ENCODE measurements at places on chromosomes 4 and X. TPM values are rescaled to one million over a fixed set of nuclear protein-coding genes. Genes with fewer than 3 reads are reported as not detected.

The ARX gene
- total RNA-seq = not detected

The APBB2 gene
- not detected for total RNA-seq

The NAAA gene
- 60.5 TPM for total RNA-seq

The SPACA5 gene
- total RNA-seq = not detected

The NR0B1 gene
- total RNA-seq = not detected

The DNASE1L1 gene
- total RNA-seq = 29.7 TPM

The XKRX gene
- 1.2 TPM for total RNA-seq

The MAGEA10 gene
- not detected for total RNA-seq

The ATXN3L gene
- not detected for total RNA-seq

The BCAP31 gene
- 99.9 TPM for total RNA-seq

GRCh38 chr4:26765515-26765914 lies 95.1 kb upstream of the STIM2 start:
- no peaks in the 10 kb centered on the region for H3K27me3 ChIP-seq
- no peaks in the 10 kb centered on the region for H3K4me1 ChIP-seq
- no peak for DNase-seq
- no peak overlapping the region for H3K4me3 ChIP-seq
- peaks cover 3% of the 10 kb centered on the region for H3K36me3 ChIP-seq

- no peaks in the 10 kb centered on the region for H3K27me3 ChIP-seq
- peak overlapping the region; percentile 57 for H3K4me3 ChIP-seq
Observed at GRCh38 chr4:78720994-78721677, 55.0 kb upstream of the BMP2K start.

GRCh38 chrX:475926-476723 lies 89.4 kb upstream of the PPP2R3B start:
- H3K36me3 ChIP-seq = no peaks in the 10 kb centered on the region
- no peaks in the 10 kb centered on the region for H3K27me3 ChIP-seq
- no peaks in the 10 kb centered on the region for H3K4me1 ChIP-seq
- no peak for DNase-seq
- no peak overlapping the region for H3K27ac ChIP-seq
- no peak overlapping the region for H3K4me3 ChIP-seq

DNA sequence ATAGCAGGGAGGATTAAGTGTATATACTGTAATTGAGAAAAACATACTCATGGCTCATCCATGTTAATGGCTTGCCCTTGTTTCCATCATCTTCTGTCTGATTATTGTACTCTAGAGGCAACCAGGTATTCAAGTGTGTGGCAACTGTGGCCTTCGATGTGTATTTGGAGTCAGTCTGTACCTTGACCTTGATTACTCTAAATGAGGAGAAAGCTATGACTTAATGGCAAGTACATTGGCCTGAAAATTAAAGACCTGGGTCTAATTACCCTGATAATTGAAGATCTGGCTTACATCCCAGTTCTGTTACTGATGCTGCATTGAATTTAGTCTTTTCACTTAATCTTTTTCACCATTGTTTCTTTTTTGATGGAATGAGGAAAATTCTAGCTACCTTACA lies 409.2 kb downstream of the CCSER1 start:
- H3K27me3 ChIP-seq = no peaks in the 10 kb centered on the region
- H3K36me3 ChIP-seq = no peaks in the 10 kb centered on the region
- H3K27ac ChIP-seq = no peak overlapping the region
- no peaks in the 10 kb centered on the region for H3K4me1 ChIP-seq

DNA sequence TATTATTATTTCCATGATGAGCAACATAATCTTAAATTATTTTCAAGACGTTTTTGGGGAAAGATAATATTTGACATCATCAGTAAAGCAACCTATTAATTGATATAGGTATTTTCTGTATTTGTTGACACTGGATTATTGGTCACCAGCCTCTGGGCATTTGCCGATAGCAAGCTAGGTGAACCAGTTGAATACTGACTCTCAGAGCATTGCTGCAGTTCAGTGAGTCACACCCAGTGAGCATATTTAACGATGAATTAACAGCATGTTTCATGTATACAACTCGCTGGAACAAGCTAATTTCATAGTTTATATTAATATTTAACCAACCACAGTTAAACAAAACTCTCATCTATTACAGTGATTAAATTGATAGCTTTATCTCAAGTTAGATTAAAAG lies 1006.0 kb upstream of the DIAPH2 start:
- DNase-seq = no peak
- H3K27ac ChIP-seq = no peak overlapping the region
- no peaks in the 10 kb centered on the region for H3K36me3 ChIP-seq

GRCh38 chr4:159547645-159548308 lies 444.9 kb downstream of the RAPGEF2 start:
- H3K4me3 ChIP-seq = no peak overlapping the region
- H3K4me1 ChIP-seq = no peaks in the 10 kb centered on the region
- no peak for DNase-seq
- no peak overlapping the region for H3K27ac ChIP-seq
- H3K27me3 ChIP-seq = no peaks in the 10 kb centered on the region
- no peaks in the 10 kb centered on the region for H3K36me3 ChIP-seq

DNA sequence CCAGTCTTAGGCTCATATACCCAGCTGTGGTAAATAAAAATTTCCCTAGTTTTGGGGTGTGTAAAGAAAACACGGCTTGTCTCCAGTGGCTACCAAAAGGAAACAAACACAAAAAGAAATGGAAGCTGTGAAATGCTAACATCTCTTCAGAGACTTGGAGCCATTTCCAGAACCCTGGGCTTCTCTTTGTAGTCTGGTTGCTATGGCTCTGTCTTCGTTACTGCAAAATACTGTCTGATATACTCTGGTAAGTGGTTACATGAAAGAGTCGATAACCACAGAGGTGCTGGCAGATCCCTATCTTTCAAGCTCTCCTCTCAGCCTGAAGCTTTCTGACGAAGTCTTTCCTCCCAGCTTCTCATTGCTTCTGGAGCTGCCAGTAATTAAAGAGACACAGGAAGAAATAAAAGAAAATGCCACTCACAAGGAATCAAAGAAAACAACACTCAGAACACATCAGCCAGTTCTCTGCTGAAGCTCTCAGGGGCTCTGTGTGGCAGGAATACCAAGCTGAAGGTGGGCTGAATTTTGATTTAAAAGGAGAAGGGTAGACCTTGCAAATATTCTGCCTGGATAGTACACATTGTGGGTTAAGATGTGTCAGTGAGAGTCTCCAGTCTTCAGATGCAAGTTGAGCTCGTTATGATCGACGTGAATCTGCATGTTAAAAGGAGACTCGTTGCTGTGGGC lies 107.6 kb upstream of the FAM9C start:
- no peaks in the 10 kb centered on the region for H3K36me3 ChIP-seq
- peak; percentile 60 for DNase-seq
- H3K4me1 ChIP-seq = peaks cover 13% of the 10 kb centered on the region
- peak overlapping the region; percentile 28 for H3K27ac ChIP-seq

DNA sequence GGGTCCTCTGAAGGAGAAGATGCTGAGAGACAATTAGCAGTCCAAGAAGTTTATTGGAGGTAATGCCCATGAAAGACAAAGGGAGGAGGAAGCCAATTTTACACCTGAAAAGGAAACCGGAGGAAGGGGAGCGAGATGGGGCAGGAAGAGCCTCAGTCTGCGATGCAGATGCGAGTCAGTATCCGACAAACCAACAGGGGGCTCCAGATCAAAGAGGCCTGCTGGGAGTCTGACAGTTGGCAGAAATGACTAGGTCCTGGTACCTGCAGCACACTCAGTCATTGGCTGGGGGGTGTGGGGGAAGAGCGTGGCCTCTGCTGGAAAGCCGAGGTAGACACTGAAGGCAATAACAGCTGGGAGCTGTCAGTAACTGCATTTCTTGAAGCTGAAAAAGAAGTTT lies 231.1 kb upstream of the CENPE start:
- H3K36me3 ChIP-seq = no peaks in the 10 kb centered on the region
- H3K4me3 ChIP-seq = no peak overlapping the region

- no peak for DNase-seq
- no peak overlapping the region for H3K27ac ChIP-seq
- H3K36me3 ChIP-seq = no peaks in the 10 kb centered on the region
Observed at GRCh38 chrX:54484666-54485065, 11.4 kb downstream of the FGD1 start.

DNA sequence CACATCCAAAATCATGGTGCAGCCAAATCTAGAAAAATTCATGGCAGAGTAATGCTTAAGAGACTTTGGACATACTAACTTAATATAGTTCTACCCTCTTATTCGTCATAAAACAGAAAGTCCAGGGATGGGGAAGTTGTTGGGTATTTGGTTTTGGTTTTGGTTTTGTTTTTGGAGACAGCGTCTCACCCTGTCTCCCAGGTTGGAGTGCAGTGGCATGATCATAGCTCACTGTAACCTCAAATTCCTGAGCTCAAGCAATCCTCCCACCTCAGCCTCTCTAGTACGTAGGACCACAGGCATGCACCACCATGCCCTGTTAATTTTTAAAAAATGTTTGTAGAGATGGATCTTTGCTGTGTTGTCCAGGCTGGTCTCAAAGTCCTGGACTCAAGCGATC lies 271.8 kb upstream of the TENM3 start:
- no peaks in the 10 kb centered on the region for H3K27me3 ChIP-seq
- no peaks in the 10 kb centered on the region for H3K4me1 ChIP-seq
- no peak for DNase-seq

- H3K4me3 ChIP-seq = no peak overlapping the region
- DNase-seq = no peak
- no peaks in the 10 kb centered on the region for H3K4me1 ChIP-seq
- H3K36me3 ChIP-seq = no peaks in the 10 kb centered on the region
Observed at GRCh38 chr4:92198711-92199110, 105.1 kb upstream of the GRID2 start.

GRCh38 chr4:103415801-103416200 lies 217.7 kb upstream of the CENPE start:
- H3K36me3 ChIP-seq = no peaks in the 10 kb centered on the region
- H3K4me3 ChIP-seq = no peak overlapping the region
- H3K4me1 ChIP-seq = no peaks in the 10 kb centered on the region
- no peak overlapping the region for H3K27ac ChIP-seq
- DNase-seq = no peak

- no peaks in the 10 kb centered on the region for H3K36me3 ChIP-seq
- no peak overlapping the region for H3K4me3 ChIP-seq
- no peaks in the 10 kb centered on the region for H3K4me1 ChIP-seq
Observed at GRCh38 chrX:74061879-74062278, 242.1 kb upstream of the ZCCHC13 start.

- H3K27me3 ChIP-seq = no peaks in the 10 kb centered on the region
- H3K27ac ChIP-seq = no peak overlapping the region
- DNase-seq = no peak
- no peak overlapping the region for H3K4me3 ChIP-seq
- no peaks in the 10 kb centered on the region for H3K4me1 ChIP-seq
Observed at GRCh38 chr4:76615999-76616398, 181.0 kb downstream of the SHROOM3 start.

DNA sequence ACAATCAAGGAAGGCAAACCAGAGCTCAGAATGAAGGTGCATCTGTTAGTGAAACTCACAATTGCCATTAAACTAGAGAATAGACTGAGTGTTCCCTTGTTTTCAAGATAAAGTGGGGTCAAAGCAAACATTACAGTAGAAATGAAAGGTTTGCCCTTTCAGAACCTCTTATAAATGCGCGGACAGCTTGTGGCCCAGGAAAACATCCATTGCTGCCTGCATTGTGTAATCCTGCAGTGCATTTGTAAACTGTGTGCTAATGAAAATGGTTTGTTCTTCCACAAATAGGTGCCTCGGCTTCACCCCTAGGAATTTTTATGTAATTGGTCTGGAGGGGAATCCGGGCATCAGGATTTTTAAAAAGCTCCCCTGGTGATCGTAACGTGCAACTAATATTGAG lies 62.8 kb downstream of the SNX25 start:
- peaks cover 6% of the 10 kb centered on the region for H3K36me3 ChIP-seq
- no peak overlapping the region for H3K4me3 ChIP-seq
- H3K27ac ChIP-seq = no peak overlapping the region

- DNase-seq = peak; percentile 77
- peak overlapping the region; percentile 86 for H3K27ac ChIP-seq
- no peaks in the 10 kb centered on the region for H3K36me3 ChIP-seq
- H3K4me3 ChIP-seq = peak overlapping the region; percentile 61
- H3K4me1 ChIP-seq = peaks cover 87% of the 10 kb centered on the region
- no peaks in the 10 kb centered on the region for H3K27me3 ChIP-seq
Observed at GRCh38 chrX:42943051-42943974, 165.3 kb upstream of the PPP1R2C start.

- no peaks in the 10 kb centered on the region for H3K36me3 ChIP-seq
- no peak overlapping the region for H3K4me3 ChIP-seq
- H3K27ac ChIP-seq = no peak overlapping the region
- peak; percentile 74 for DNase-seq
- no peaks in the 10 kb centered on the region for H3K27me3 ChIP-seq
Observed at GRCh38 chrX:65985922-65986588, 53.8 kb downstream of the VSIG4 start.

- no peak overlapping the region for H3K27ac ChIP-seq
- H3K4me3 ChIP-seq = no peak overlapping the region
- no peaks in the 10 kb centered on the region for H3K4me1 ChIP-seq
- H3K36me3 ChIP-seq = no peaks in the 10 kb centered on the region
Observed at GRCh38 chrX:153439977-153440376, 5.9 kb downstream of the TREX2 start.

DNA sequence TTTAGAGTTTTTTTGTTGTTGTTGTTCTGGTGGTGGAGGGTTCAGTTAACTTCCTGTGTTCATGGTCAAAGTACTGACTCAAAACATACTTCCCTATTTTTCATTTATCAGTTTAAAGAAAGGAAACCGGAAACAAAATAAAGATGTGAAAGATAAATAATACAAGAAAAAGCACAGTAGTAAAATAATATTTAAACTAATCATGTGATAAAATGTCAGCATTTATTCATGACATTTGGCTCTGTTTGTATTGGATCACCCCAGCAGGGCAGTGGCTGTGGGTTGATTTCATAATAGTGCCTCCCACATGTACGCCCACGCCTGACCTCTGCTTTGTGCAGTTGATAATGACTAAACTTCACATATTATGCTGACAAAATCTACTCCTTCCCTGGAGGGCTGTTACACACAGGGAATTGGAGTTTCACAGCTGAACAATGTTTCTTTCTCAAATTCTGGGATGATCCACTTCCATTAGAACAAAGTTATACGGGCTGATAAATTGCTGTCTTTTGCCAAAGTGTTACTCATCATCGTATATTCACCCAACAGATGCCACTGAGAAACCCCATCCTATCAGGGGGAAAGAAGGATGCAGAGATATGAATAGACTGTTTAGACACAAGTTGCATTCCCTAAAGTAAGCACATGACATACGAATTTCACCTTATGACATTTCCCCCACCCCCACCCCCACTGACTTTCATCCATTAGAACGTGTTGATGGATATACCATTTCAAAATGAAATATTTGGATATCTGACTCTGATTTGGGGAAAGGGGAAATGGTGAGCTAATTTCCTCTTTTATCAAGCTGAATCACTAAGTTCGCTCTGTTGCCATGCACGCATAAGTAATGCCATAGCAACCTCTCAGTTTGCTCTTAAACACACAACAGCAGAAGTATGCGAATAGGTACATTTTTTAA lies 48.3 kb downstream of the AMELX start:
- H3K27me3 ChIP-seq = no peaks in the 10 kb centered on the region
- H3K36me3 ChIP-seq = no peaks in the 10 kb centered on the region
- no peaks in the 10 kb centered on the region for H3K4me1 ChIP-seq
- H3K4me3 ChIP-seq = no peak overlapping the region

DNA sequence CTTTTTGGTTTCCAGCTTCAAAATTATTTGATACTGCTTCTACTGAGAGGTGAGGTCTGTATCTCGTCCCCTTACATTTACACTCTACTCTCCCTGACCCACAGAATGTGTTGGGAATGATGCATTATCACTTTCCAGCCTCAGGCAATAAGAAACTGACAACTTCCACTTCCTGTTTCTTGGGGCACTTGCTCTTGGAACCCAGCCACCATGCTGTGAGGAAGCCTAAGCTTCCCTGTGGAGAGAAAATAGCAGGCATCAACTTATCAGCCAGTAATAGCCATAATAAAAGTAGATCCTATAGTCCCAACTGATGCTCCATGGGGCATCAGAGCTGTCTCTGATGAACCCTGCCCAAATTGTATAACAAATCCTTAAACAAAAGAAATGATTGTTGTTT lies 32.6 kb downstream of the RELL1 start:
- no peak overlapping the region for H3K4me3 ChIP-seq
- no peaks in the 10 kb centered on the region for H3K4me1 ChIP-seq
- H3K36me3 ChIP-seq = peaks cover 26% of the 10 kb centered on the region
- H3K27me3 ChIP-seq = no peaks in the 10 kb centered on the region
